ENCODE measurements at places on chromosomes 11 and 22. TPM values are rescaled to one million over a fixed set of nuclear protein-coding genes. Genes with fewer than 3 reads are reported as not detected.

The OR5P2 gene
- not detected for total RNA-seq

The DRD4 gene
- total RNA-seq: under 0.01 TPM

The GDPD4 gene
- not detected for total RNA-seq

The SLC43A1 gene
- total RNA-seq: 11.0 TPM

The HBG1 gene
- not detected for total RNA-seq

The ACR gene
- total RNA-seq: under 0.01 TPM

- no peak for DNase-seq
These were observed at the start of gene GRK2 for GRCh38 chr11:67266449-67267187. Gene GRK2 (plus strand): TSS chr11:67266473. CDS start chr11:67266700, 227 bp downstream.

GRCh38 chr11:45410391-45411227, 124.5 kb upstream of the SYT13 start:
- DNase-seq: no peak

- no peak for DNase-seq
These were observed 311.7 kb downstream of the TBC1D22A start for GRCh38 chr22:47074105-47074504.

DNA sequence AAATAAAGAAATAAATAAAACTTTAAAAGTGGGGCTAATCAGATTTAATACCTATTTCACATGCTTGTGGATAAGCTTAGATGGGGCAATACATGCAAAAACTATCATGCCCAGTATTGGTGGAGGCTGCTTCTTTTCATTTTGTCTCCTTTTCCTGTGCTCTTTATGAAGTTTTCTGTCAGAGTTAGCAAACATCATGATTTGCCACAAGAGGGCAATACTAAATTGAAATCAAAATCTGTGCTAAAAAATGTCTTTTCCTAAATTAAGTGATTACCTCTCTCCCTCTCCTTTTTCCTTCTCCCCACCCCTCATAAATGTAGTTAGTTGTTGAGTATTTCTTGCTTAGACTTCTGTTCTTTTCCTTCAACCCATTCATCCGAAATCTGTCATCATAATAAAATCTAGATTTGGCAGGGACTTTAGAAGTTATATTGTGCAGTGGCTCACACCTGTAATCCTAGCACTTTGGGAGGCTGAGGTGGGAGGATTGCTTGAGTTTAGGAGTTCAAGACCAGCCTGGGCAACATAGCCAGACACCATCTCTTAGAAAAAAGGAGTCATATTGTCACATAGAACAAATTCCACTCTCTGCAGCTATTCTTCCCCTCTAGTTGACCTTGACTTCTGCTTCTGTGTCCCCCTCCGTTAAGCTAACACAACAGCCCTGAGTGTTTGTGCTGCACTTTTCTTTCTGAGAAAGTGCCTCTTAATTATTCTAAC, 4.7 kb upstream of the ARHGAP42 start:
- peak; percentile 43 for DNase-seq

DNA sequence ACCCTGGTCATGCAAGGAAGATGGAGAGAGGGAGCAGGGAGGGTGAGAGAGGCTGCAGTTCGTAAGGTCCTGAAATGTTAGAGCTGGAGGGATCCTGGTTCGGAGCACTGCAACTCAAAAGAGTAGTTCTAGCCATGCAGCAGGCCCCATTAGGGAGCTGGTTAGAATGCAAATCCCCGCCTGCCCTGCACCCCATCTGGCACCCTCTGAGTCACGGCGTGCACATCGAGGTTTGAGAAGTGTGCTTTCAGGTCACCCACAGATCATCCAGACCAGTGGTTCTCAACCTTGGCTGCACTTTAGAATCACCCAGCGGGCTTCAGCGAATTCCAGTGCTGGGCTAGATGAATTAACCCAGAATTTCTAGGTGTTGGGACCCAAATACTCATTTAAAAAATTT, 48.2 kb downstream of the ST3GAL4 start:
- DNase-seq: no peak
